ENCODE measurements at places on chromosomes 2 and 18.

DNA sequence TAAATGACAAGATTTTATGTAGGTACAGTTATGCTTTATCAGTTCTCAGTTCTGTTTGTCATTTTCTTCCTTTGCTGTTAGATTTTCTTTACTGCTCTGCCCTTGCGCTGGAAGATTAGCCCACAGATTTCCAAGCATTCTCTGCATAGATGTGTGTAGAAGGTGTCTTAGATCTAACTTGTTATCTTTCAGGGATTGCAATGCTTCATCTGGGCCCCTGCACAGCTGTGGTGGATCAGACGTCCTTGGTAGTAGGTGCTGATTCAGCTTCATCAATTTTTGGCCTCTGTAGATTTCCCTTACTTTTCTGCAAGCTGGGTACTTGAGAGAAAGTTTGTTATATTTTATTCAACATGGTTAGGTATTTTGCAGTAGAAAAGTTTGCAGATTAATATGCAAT lies 115.3 kb upstream of the LINC00305 start:
- no peak for DNase-seq

GRCh38 chr18:79943608-79944125 lies 7.8 kb downstream of the SLC66A2 start:
- no peak for DNase-seq

DNA sequence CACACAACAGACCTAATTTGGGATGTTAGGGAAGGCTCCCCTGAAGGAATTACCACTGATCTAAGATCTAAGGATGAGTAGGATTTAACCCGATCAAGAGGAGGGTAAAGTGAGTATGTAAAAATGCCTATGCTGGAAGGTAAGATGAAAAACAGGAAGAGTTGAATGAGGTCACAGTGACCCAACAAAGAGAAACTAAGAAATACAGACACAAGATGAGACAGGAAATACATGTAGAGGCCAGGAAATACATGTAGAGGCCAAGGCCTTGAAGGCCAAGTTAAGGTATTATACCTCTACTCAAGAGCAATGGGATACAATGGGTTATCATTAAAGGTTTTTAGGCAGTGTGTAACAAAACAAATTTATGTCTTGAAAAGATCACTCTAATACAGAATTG lies 131.6 kb upstream of the TANK start:
- DNase-seq = no peak

GRCh38 chr2:128261245-128262128 lies 57.2 kb downstream of the HS6ST1 start:
- no peak for DNase-seq

DNA sequence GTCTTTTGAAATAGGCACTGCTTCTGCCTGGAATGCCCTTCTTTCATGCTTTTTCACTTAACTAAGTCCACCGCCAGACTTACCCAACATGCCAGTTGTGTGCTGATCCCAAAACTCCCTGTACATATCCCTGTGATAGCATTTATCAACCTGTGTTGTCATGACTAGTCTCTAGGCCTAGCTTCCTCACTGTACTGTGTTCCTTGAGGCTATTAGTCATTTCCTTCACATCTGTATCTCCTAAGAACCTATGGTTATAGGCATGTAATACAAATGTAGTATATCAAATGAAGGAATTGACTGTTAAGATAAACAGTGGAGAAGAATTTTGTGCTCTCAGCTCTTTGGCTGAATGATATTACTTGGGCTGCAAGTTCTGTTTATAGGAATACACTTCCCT lies 184.3 kb downstream of the CYRIA start:
- DNase-seq = no peak

GRCh38 chr2:28587526-28588291 lies 91.8 kb downstream of the PLB1 start:
- DNase-seq = no peak

- no peak for DNase-seq
Measured at GRCh38 chr2:214311031-214311533, 99.8 kb upstream of the VWC2L start.

DNA sequence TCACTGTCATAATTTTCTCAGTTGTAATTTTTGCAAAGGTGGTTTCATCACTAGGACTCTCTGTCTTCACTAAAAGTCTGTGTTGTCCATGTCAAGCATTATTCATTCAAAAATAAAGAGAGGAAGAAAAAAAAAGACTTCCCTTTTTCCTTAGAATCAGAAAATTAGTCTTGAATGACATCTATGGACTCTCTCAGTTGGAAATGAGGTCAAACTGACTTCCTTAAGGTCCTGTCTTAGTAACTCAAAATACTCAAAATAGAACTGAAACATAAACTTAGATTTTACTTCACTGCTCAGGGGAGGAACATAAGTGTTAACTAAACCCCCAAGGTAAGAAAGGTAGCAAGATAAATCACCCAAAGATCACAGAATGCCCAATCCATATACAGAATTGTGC lies 2.2 kb upstream of the ZNF407 start:
- DNase-seq = no peak

- no peak for DNase-seq
Measured at GRCh38 chr2:197152451-197153228, 157.9 kb downstream of the ANKRD44 start.

Measured in stimulated activated CD4-positive, alpha-beta T cell treated with anti-CD3 and anti-CD28 coated beads, Interleukin-1b, Interleukin-23, amount 100 ng/mL, for 24 hours (primary cell).